ENCODE measurements at places on chromosomes 5 and 9. TPM values are rescaled to one million over a fixed set of nuclear protein-coding genes. Genes with fewer than 3 reads are reported as not detected.

TOR1B gene
- 30.3 TPM for total RNA-seq

OLFM1 gene
- total RNA-seq, result not detected

TMEM174 gene
- not detected for total RNA-seq

GFI1B gene
- total RNA-seq, result not detected

CD72 gene
- total RNA-seq, result 0.56 TPM

DOCK8 gene
- total RNA-seq, result 0.71 TPM

JADE2 gene
- 29.9 TPM for total RNA-seq

TYRP1 gene
- total RNA-seq, result not detected

Data from airway epithelial cell (primary cell).